ENCODE measurements at places on chromosomes 12 and 14.

DNA sequence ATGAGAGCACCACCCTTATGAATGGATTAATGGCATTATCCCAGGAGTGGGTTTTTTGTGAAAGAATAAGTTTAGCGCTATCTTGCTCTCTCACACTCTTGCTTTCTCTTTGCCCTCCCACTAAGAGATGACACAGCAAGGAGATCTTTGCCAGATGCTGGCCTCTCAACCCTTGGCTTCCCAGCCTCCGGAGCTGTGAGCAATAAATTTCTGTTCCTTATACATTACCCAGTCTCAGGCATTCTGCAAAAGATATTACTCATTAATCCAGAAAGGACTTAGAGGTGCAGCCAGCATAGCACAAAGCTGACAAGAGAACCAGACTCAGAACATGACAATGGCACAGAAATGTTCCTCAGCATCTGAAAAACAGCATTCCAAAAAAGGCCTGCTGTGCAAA is 190.6 kb downstream of the ITPR2 start:
- peak; percentile 73 for DNase-seq

GRCh38 chr12:124537525-124538193 is 29.8 kb downstream of the NCOR2 start:
- no peak for DNase-seq

- DNase-seq = no peak
Measured at GRCh38 chr12:84157170-84157569, 755.4 kb downstream of the SLC6A15 start.

DNA sequence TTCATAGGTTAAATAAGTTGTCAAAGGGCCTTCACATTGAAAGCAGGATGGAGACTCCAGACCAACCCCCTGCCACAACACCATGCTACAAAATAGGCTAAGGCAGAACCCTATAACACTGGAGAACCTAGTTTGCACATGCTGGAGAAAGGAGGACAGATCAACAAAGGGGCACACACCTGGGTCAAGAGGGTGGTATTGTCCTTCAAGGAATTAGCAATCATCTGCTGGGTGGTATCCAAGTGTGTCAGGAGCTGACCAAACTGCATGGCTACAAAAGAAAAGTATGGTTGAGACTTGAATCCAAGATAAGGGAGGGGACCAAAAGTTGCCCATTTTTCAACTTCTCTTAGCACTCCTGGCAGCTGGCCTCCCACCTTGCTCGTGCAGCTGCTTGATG is 9.2 kb downstream of the MBD6 start:
- DNase-seq = no peak

- DNase-seq = no peak
Measured at GRCh38 chr12:104694161-104694560, 237.4 kb downstream of the CHST11 start.

DNA sequence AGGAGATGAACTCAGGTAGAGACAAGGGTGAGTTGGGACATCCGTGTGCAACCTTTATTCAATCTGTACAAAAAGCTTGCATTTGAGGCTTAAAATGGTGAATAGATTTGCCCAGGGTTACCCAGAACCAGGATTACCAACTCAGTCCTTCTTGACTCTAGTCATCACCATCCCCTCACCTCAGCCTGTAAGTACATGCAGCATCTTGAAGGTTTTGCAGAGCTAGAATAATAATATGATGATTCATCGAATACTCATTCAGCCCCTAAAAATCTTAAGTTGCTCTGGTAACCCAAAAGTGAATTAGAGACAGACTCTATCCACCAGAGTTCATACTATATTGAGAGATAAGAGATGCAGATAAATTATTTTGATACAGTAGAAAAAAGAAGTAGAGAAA is 90.3 kb downstream of the NKX2-1 start:
- no peak for DNase-seq

GRCh38 chr12:98422359-98422758 is 93.0 kb upstream of the TMPO start:
- DNase-seq = no peak

GRCh38 chr12:109697877-109698468 is 15.7 kb upstream of the FAM222A start:
- no peak for DNase-seq

GRCh38 chr12:70045036-70045435 is 198.2 kb upstream of the CNOT2 start:
- DNase-seq = peak; percentile 16

DNA sequence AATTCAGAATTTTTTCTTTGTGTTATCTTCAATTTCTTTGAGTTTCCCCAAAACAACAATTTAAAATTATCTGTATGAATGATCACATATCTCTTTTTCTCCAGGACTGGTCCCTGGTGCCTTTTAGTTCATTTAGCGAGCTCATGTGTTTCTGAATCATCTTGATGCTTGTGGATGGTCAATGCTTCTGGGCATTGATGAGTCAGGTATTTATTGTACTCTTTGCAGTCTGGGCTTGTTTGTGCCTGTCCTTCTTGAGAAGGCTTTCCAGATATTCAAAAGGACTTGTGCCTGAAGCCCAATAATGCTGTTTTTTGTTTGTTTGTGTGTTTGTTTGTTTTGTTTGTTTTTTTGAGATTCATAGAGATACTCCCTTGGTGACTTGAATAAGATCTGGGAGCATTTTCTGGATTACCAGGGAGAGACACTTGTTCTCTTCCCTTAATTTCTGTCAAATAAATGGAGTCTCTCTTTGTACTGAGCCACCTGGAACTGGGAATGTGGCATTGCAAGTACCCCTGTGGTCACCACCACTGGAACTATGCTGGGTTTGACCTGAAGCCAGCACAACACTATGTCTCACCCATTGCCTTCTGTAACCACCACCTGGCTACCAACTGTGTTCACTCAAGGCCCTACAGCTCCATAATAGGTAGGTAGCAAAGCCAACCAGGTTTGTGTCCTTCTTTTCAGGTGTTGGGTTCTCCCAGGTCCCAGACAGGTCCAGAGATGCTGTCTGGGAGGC is 56.3 kb downstream of the SLC6A15 start:
- peak; percentile 5 for DNase-seq

DNA sequence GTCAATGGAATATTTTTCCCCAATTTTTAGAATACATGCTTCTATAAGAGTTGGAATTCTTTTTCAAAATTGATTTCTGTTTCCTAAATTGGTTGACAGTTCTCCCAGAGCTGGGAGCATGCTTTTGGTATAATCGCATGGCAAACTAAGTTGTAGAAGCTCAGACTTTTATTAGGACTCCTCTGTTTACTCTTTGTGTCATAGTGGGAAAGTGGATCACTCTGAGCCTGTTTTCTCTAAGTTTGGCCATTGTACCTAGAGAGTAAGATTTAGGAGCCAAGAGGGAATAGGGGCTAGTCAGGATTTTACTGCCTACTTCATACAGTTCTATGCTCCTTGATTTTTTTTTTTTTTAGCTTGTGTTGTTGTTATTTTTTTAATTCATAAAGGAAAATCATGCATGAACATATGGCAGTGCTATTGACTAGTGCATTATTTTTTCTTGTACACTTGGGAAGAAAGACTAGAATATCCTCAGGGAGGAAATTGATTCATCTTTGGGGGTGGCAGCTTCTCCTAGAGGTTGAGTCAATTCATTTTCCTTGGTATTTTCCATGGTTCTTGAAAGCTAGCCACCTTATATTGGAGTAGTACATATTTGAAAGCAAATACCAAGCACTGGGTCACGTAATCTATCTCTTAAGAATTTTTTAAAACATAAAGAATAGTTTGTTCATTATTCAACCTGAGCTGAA is 77.7 kb upstream of the TRAF3 start:
- DNase-seq = peak; percentile 38

GRCh38 chr14:74267588-74267987 is 28.3 kb downstream of the VSX2 start:
- DNase-seq = no peak

- DNase-seq = peak; percentile 23
Measured at GRCh38 chr12:143964-144649, 69.8 kb downstream of the SLC6A12 start.

- no peak for DNase-seq
Measured at GRCh38 chr12:47609806-47610205, 96.0 kb downstream of the RPAP3 start.

- peak; percentile 45 for DNase-seq
Measured at GRCh38 chr12:20370014-20370386, 1.7 kb downstream of the PDE3A start.

DNA sequence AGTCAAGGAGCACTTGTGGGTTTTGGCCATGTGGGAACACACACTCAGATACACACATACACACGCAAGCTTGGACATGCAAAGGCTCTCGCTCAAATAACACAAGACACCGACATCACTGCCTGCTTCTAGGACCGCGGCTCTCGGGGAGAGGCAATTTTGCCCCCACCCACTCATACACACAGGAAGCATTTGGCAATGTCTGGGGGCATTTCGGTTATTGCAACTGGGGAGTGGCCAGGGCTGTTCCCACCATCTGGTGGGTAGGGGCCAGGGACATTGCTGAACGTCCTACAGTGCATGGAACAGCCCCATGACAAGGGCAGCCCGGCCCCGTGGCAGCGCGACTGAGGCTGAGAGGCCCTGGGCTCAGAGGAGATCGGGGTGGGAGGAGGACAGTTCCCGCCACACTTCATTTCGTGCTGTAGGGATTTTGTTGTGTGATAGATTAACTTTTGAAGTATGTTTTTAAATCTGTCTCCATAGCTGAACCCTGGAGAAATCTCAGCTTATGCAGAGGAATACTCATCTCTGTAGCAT is 35.6 kb downstream of the RIMBP2 start:
- DNase-seq = no peak

DNA sequence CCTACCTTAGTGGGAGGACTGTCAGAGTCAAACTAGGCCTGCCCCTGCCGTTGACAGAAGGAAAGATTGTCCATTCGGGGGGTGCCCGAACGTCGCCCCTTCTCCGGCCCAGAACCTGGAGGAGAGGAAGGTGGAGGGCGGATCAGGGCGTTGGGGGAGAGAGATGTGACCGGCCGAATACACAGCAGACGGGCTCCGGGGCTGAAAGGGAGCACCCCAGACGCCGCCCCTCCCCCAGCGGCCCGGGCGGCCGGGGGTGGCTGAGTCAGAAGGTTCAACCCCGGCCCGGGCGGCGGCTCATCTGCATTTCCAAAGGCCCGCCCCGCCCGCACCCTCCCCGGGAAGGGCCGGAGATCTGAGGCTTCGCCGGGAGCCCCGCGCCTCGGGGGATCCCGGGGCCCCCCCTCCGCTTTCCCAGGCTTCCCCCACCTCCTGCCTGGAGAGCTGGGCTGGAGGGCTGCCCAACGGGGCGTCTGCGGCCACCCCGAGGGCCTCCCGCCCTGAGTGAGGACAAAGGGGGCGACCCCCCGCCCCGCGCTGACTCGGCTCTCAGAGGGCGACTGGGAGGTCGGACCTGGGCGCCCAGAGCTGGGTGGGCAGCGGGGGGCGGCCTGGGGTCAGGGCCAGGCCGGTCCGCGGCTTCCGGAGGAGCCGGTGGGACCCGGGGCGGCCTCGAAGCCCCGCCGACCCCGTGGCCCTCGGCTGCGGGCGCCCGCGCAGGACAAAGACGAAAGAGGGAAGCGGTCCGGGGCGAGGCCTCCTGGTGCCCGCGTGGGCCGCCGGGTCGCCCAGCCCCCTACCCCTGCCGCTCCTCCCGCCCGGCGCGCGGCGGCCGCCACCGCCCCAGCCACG is 3.7 kb upstream of the SETD1B start:
- peak; percentile 95 for DNase-seq

DNA sequence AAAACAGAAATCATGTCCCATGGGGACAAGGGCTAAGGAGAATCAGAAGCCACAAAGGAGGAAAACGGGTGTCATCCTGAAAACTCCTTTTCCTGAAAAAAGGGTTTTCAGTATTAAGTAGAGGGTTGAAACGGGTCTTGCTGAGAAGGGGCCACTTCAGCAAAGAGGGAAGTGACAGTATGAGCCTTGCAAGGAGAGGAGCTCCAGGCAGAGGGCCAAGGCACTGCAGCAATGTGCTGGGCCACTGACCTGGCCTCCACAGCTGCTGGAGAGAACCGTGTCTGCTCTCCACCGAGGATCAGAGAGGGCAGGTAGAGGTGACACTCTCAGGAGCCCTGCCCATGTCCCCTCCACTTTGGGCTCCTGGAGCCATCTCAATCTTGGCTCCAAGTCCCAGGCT is 103.3 kb downstream of the NCOR2 start:
- no peak for DNase-seq

DNA sequence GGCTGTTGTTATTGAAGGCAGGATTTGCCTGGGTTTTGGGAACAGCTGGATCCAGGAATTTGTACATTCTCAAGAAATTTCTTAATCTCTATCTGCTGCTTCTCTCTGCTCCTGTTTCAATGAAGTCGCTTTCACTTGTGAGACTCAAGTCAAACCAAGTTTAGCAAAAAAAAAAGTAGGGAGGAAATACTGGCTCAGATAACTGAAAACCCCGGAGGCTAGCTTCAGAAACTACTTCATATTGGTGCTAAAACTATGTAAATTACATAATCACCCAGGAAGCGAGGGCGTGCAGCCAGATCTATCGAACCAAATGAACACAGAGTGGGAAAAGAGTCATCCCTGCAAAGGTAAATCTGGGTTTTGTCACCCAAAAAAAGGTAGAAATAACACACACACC is 68.3 kb upstream of the FICD start:
- DNase-seq = no peak

DNA sequence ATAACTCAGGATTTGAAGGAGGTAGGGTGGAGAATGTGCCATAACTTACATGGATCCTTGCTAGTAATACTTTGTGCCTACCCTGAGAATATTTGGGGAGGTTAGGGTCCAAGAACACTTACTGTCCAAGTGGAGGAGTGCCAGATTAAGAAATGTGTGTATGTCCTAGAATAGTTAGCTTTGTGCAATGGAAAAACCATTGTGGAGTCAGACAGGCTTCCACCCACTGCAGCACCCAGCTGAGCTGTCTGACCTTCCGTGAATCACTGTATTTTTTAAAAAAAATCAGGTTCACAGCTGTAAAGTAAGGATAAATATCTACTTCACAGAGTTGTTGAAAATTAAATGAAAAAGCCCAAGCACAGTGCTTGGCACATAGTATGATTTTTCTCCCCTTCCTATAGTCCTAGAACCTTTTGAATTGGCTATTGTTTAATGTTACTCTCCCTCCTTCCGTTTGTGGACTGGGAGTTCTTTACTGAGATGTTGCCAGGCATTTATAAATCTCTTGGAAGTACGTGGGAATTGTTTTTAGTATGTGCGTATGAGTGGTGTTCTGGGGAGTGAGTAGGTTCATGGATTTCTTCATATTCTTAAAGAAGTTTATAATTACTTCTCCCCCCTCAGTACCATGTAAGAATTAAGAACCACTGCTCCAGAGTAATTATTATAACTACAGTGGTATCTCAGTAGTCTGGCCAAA is 9.2 kb downstream of the RAB21 start:
- DNase-seq = no peak

GRCh38 chr12:2833810-2834209 is 1.0 kb downstream of the NRIP2 start:
- DNase-seq = no peak

- peak; percentile 73 for DNase-seq
Measured at GRCh38 chr12:49198431-49199155, 9.7 kb upstream of the TUBA1A start.

GRCh38 chr14:49972823-49973222 is 79.9 kb downstream of the ARF6 start:
- peak; percentile 92 for DNase-seq

DNA sequence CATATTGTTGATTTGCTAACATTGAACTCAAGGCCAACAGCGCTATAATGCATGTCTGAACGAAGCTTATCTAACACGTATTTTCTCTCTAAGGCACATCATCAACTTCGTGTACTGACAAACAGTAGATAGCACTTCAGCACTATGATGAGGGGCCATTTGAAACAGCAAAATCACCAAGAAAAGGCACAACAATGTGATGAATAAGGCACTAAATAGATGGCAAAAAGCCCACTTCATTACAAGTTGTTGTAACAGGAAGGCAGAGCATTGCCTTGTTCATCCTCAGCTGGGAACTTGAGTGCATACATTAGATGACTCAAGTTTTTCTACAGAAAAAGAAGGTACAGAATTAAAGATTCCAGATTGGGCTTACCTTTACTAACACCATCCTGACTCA is 75.2 kb downstream of the LIN7A start:
- DNase-seq = peak; percentile 35
